Stimulated activated CD4-positive, alpha-beta T cell treated with anti-CD3 and anti-CD28 coated beads, Interleukin-2, amount 100 ng/mL, for 24 hours (primary cell): ENCODE measurements at places on chromosomes 11 and 22.

DNA sequence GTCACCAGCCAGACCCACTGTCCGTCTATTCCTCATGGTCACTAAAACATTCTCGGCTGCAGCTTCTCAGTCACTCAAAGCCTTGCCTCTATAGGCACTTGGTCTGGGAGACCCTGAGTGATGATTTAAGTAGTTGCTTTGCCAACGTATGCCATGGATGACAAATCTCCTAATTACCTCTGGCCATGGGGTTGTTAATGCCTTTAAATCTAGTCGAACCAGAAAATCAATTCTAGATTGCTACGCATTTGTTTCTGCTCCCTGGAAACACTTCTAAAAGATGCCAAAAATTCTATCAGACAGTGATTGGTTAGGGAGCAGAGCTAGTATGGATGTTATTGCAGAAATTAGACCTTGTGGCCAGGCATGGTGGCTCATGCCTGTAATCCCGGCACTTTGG is 57.0 kb upstream of the RTL6 start:
- no peak for DNase-seq

DNA sequence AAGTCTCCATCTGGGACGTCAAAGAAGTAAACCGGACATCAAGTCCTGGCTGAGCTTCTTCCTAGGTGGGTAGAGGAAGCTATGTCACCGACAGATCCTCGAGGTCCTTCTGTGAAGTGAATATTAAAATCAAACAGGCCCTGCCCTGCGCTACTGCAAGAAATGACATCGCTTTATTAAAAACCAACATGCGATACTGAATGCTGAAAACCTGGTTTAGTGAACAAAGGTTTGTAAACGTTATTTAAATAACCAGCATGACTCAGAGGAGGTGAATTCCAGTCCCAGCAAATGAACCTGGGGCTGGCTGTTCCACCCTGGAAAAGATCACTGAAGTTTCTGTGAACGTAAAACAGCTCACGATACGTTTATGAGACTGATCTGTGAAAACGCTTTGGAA is 645 bp downstream of the RTCB start:
- no peak for DNase-seq

DNA sequence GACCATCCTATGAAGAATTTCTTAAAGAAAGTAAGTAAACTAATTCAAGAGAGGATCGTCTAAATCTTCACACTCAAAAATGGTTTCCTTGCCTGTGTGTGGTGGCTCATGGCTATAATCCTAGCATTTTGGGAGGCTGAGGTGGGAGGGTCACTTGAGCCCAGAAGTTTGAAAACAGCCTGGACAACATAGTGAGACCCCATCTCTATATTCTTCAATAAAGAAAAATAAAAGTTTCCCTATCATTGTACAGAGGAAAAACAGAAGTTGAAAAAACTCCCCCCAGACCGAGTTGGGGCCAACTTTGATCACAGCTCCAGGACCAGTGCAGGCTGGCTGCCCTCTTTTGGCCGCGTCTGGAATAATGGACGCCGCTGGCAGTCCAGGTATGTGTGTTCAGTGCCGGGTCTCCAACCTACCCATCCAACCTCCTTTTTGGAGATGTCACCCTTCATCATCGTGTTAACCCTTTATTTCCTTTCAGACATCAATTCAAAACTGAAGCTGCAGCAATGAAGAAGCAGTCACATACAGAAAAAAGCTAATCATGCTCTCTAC is 3.0 kb downstream of the RPS25 start:
- no peak for DNase-seq

- no peak for DNase-seq
Measured at GRCh38 chr11:118211006-118211405, 13.8 kb downstream of the JAML start.

GRCh38 chr22:39946126-39946502 is 14.1 kb upstream of the TMA7B start:
- DNase-seq, result no peak

GRCh38 chr11:64638018-64638665 is 47.1 kb downstream of the SLC22A12 start:
- DNase-seq, result no peak

DNA sequence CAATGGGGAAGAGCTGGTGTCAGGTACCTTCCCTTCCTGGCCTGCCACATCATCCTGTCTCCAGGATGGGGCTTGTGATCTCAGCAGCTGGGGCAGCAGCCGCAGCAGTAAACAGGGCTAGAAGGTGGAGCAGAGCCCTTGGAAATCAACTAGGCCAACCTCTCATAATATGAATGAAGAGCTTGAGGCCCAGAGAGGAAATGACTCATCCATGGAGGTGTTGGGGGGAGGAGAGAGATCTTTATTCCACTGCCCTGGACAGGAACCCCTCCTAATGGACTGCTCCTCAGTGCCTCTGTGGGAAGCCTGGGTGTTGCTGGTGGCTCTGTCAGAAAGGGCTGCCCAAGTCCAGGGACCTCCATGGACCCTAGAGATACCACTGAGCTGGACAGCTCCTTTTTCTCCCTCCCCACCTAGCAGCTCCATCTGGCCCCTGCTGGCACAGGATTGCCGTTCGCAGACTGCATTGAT is 111.8 kb downstream of the OSBP2 start:
- DNase-seq, result no peak

DNA sequence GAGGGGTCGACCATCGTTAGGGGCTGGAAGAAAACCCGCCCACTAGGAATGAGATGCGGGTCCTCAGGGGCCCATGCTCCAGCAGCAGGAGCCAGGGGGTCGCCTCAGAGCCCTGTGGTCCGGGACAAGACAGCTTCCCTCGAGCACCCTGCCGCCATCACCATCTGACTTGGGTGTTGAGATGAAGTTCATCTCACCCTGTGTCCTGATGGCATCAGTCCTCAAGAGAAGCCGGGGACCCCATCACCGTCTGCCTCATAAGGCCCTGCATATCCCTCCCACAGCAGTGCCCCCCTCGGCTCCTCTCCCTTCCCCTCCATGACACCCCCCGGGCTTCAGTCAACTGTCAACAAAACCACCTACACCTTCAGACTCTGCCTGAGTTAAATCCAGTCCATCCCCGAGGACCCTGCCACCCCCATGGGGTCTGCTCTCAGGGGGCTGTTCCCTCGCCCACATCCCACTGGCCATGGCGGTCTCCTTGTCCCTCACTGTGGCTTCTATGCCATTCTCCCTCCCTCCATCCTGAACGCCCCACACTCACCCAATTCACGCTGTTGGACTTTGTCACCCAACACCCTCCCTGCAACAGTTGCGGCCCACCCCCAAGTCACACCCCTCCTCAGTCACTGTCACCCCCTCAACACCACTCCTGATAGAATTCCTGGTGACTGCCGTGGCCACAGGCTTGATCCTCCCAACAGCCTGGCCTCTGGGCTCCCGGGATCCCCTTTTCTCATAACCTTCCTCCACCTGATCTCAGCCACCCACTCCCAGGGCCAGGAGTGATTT is 87.7 kb upstream of the RTL6 start:
- DNase-seq, result no peak

- no peak for DNase-seq
Measured at GRCh38 chr11:94141511-94142307, 13.1 kb downstream of the PANX1 start.

- no peak for DNase-seq
Measured at GRCh38 chr11:33645686-33646085, 54.9 kb downstream of the C11orf91 start.

- no peak for DNase-seq
Measured at GRCh38 chr11:61738776-61739175, 13.7 kb upstream of the MYRF start.

DNA sequence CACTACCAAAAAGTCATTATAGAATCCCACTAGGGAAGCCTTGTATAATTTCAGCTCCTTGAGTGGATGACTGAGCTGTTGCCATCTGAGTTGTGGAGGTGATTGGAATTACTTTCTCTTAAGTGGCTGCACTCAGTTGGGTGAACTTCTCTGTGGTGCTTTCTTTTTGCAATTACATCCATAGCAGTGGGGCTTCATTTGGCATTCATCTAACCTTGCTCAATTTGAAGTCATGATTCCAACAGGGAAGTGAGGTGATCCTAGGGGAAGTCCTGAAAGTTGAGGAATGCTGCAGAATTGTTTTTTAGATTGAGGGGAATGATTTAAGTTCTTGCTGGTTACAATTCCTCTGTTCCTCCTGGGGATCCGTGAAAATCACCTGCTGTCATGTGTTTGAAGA is 39.6 kb downstream of the ARHGAP42 start:
- no peak for DNase-seq

GRCh38 chr11:130031945-130032344 is 29.3 kb upstream of the PRDM10 start:
- DNase-seq, result no peak

GRCh38 chr11:101555366-101555765 is 28.4 kb downstream of the TRPC6 start:
- no peak for DNase-seq

GRCh38 chr11:24896118-24896835 is 399.4 kb downstream of the LUZP2 start:
- no peak for DNase-seq

DNA sequence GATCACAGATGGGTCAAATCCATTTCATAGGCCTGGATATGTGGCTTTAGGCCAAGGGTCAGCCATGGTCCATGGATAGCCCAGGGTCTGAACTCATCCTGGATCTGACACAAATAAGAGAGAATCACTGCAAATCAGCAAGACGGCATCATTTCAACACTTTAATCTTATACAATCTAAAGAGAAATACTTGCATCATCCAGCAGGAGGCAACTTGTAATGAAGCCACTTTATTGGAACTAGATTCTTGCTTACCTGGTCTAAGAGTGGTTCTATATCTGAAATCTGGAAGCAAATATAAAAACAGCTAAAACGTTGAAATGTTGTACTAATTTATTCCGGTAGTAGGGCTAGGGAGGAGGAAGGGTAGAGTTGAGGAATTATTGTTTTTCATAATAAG is 870.1 kb downstream of the JRKL start:
- no peak for DNase-seq

- no peak for DNase-seq
Measured at GRCh38 chr11:119157063-119157462, 8.2 kb downstream of the ABCG4 start.

- no peak for DNase-seq
Measured at GRCh38 chr11:78727816-78728215, 153.2 kb upstream of the NARS2 start.

- DNase-seq, result no peak
Measured at GRCh38 chr22:46459347-46460065, 77.9 kb downstream of the CELSR1 start.

DNA sequence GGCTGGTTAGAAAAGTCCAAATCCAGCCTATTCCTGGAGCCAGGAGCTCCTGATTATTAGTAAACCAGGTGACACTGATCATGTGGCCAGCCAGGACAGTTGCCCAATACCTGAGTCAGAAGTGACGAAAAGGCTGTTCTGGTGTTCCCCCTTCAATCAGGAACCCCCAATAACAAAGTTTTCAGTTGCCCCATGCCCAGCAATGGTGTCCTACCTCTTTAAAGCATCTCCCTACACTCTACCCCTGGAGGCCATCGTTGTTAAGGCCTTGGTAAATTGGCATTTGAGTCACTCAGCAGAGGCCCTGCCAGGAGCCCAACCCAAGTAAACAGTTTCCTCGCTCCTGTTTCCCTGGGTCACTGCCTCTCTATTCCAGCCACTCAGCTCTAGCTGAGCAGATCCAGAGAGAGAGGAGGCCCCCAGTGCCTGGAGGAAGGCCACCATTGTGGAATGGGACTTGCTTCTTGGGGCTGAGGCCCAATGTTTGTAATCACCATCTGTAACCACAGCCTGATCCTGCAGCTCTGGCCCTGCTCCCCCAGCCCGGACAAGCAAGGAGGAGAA is 25.0 kb downstream of the ARHGAP1 start:
- DNase-seq, result no peak

- no peak for DNase-seq
Measured at GRCh38 chr11:18527512-18527911, 770 bp upstream of the TSG101 start.

- DNase-seq, result no peak
Measured at GRCh38 chr11:132154781-132155180, 784.4 kb downstream of the NTM start.

DNA sequence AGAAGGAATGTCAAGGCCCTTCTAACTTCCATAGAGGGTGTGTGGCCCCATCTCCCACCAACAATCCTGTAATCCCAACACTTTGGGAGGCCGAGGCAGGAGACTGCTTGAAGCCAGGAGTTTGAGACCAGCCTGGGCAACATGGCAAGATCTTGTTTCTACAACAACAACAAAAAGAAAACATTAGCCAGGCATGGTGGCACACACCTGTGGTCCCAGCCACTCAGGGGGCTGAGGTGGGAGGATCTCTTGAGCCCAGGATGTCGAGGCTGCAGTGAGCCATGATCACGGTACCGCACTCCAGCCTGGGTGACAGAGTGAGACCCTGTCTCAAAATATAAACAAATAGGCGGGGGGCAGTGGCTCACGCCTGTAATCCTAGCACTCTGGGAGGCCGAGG is 16.9 kb downstream of the TSPAN32 start:
- DNase-seq, result no peak

DNA sequence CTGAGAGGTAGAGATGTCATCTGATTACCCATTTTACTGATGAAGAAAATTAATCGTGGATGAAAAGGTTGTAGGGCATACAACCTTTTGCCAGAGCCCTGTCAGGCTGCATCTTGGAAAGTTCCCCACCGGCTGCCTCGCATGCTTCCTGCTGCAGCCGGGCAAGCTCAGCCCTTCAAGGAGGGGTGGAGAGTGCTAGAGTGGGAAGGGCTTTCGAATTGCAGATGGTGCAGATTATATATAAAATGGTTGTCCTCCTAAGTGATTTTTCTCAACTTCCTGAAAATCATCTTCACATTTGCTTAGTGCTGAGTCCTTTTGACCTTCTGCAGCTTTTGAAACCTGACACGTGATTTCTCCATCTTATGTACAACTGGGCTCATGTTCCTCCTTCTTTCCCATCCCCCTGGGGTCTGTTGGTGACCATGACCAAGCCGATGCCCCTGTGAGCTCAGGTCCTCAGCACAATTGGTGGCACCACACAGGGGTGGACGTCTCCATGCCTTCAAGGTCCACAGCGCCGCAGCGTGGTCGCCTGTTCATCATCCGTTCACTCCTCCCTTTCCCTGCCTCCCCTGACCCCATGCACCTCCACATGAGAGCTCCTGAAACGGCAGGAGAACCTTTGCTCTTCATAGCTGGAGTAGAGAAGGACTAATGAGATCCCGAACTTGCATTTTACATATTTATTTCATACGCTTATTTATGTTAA is 47.6 kb upstream of the MYO18B start:
- DNase-seq, result no peak
